ENCODE measurements at places on chromosomes 5 and 9.

- ATAC-seq: no peak
Observed at GRCh38 chr9:83698976-83699585, 8.7 kb downstream of the UBQLN1 start.

DNA sequence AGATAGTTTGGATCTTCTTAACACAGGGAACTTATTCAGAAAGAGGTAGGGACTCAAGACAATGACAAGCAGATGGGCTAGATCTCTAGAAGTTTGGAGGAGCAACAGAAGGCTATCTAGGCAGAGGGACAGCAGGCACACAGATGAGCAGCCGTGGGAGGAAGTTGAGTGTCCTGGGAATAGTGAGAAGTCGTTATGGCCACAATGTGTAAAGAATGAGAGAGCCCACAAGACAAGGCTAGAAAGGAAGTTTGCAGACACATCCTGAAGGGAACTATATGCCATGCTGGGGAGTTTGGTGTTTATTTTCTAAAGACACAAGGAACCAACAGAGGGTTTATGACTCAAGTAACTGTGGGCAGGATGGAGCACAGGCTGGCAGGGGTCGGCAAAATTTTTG lies 160.6 kb downstream of the PALM2AKAP2 start:
- no peak for ATAC-seq

DNA sequence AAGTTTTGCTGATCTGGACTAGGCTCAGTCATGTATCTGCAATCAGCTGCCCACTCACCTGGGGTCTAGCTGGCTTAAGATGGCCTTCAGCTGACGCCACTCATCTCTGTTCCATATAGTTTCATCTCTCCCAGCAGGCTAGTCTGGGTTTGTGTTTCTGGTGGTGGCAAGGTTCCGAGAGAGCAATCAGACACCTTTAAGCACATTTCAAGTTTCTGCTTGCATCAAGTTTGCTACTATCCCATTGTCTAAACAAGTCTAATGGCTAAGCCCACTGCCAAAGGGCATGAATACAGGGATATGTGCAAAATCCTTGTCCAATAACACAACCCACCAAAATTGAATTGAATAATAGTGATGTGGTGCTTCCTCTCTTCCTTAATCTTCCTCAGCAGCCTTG lies 251.7 kb downstream of the PIK3R1 start:
- no peak for ATAC-seq

- peak; percentile 0 for ATAC-seq
Observed at GRCh38 chr5:160118349-160119141, 705 bp downstream of the PWWP2A start.

DNA sequence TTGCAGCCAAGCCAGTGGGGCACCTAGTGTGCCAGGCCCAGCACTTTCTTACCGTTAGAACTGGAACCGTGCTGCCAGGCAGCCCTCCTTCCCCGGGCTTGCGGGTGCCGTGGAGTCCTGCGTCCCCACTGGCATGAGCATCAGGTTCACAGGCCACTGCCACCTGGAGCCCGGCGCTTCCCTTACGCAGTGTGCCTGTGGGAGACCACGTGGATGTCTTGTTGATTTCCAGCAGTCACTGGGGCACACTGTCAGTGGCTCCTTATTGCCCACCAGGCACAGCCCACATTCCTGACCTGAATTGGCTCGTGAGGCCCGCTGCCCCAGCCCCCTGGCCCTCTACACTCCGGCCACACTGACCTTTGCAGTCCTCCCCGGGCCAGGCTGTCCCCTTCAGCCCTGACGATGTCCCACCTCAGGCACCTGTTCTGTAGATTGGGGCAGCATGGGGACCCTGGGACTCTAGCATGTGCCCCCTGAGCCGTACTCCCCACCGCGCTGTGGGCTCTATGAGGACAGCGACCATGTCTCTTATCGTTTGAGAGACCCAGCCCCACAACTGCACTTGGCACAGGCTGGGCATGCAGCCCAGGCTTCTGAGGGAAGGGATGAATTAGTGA lies 10.4 kb upstream of the CEL start:
- ATAC-seq: no peak

DNA sequence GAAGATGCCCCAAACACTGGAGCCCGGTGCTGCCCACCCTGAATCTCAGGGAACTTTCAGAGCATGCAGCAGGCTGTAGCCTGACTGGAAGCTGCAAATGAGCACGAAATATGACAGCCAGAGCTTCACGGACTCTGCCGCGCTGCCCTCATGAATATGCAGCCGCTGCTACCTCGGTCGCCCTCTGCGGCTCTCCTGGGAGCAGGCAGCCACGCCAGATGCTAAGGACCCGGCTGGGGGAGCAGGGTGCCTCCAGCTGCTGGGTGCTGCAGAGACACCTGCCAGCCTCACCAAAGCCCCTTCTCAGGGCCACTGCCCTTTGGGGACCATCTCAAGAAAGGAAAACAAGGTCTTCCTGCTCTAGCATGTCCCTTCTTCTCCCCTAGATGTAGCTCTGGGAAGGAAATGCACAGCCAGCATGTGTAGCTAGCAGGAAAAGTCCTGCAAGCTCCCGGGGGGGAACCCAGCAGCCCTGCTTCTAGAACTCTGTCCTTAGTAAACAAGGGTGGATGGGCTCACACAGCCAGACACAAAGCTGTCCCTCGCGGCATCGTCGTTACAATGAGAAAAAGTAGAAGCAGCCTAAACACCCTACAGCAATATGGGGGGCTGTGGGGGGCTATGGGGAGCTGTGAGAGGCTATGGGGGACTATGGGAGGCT lies 56.8 kb upstream of the OLFM1 start:
- peak; percentile 77 for ATAC-seq

GRCh38 chr9:92292338-92293074 lies 991 bp downstream of the IARS1 start:
- ATAC-seq: no peak

DNA sequence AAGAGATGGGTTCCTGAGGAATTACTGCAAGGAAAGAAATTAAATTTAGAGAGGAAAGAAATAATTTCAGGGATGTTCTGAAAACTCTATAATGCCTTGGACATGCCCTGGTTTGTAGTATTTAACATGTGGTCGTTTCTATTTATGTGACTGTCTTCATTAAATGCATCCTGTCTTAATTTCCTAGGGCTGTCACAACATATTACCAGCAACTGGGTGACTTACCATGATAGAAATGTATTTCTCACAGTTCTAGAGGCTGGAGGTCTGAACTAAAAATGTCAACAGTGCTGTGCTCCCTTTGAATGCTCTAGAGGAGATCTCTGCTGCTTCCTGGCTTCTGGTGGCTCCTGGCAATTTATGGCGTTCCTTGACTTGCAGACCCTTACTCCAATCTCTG lies 287.7 kb downstream of the FBXL7 start:
- no peak for ATAC-seq

DNA sequence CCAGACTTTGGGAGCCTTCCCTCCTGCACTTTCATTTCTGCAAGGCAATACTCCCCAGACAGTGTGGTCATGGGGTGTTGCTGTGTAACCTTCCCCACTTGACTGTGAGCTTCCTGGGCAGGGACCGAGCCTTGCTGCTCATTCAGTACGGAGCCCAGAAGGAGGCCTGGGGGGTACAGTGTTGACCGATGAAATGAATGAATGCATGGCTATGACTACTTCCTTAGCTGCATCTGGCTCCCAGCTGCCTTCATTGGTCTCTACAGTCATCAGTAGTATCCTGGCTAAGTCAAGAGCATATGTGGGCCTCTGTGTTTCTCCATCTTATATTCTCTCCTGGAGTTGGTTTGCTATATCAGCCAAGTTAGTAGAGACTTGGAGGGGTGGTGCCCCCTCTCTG lies 9.9 kb downstream of the FRMPD1 start:
- no peak for ATAC-seq

GRCh38 chr5:88806338-88806737 lies 76.6 kb downstream of the MEF2C start:
- ATAC-seq: no peak

GRCh38 chr9:116555119-116555518 lies 132.0 kb upstream of the TRIM32 start:
- no peak for ATAC-seq

- no peak for ATAC-seq
Observed at GRCh38 chr5:553874-554273, 29.6 kb upstream of the SLC9A3 start.

- no peak for ATAC-seq
Observed at GRCh38 chr9:4537581-4537980, 47.3 kb downstream of the SLC1A1 start.

GRCh38 chr5:178080618-178081410 lies 32.5 kb upstream of the N4BP3 start:
- ATAC-seq: no peak

DNA sequence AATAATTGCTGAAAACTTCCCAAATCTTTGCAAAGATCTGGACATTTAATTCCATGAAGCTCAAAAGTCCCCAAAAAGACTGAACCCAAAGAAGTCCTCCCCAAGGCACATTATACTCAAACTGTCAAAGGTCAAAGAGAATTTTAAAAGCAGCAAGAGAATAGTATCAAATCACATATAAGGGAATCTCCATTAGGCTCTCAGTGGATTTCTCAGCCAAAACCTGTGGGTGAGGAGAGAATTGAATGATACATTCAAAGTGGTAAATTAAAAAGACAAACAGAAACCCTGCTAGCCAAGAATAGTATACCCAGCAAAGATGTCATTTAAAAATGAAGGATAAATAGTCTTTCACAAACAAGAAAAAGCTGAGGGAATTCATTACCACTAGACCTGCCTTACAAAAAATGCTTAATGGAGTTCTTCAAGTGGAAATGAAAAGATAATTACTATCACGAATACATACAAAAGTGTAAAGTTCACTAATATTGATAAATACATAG lies 134.1 kb downstream of the NDUFS4 start:
- no peak for ATAC-seq

DNA sequence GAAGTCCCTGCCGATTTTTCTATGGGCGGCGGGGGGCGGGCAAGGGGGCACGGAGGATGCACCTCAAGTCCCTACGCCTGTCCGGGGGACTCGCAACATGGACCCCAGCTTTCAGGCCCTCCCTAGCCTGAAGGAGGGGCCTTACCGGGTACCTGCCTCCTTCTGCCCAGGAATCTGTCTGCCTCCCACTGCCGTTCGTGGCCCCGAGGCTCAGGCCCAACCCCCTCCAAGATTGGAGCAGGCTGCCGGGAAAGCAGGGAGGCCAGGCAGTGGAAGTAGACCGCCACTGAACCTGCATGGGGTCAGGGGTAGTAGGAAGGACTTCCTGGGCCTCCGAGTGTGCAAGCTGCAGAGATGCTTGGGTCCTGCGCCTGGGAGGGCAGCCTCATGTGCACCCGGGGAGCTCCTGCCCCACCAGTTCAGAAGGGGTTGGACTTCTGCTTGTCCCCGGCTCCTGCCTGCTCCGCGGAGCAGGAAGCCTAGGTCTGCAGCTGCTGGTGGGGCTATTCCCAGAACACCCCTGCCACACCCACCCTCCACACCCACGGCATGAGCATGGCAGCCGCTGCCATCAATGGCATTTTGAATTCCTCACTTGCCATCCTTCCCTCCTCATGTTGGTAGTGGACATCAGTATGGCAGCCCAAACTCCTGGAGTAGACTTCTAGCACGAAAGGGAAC lies 1312.7 kb upstream of the ACO1 start:
- ATAC-seq: no peak
